ENCODE measurements at places on chromosomes 6 and 20.

GRCh38 chr6:33914645-33915044, 110.8 kb upstream of the MLN start:
- DNase-seq, result no peak

- DNase-seq, result no peak
Observed at GRCh38 chr6:157770946-157771345, 52.1 kb upstream of the SNX9 start.

GRCh38 chr6:17450832-17451231, 57.4 kb downstream of the CAP2 start:
- DNase-seq, result peak; percentile 65

DNA sequence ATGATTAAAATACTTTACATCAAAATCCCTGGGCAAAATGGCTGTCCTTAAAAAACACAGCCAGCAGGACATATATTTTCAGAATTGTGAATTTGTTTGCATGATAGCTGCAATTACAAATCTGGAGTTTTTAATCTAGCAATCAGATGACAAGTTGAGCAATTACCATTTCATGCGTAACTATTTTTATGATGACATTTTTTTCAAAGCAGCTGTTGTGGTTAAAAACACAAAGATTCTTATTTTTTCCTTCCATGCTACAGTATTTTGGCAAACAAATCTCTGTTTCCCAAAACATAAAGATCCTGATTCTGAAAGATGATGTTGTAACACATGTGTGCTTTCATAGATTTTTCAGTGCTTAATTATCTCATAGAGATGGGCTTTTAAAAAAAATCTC, 90.2 kb downstream of the PHACTR1 start:
- DNase-seq, result no peak

- DNase-seq, result no peak
Observed at GRCh38 chr6:149114167-149114566, 203.3 kb upstream of the TAB2 start.

DNA sequence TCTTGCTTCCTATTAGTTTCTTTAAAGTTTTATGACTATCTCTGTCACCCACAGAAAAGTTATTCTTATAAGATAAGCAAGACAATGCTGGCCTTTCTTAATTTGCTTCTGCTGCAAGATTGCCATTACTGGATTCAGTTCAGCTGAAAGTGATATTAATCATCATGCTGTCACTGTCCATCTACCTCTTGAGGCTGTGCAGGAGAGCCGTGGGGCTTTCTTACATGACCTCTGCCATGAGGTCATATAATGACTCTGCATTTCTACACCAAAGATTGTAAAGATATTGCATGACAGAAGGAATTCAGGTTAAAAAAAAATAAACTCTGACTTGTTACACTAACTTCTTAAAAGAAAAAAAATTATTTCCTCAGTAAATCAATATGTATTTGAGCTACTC, 106.9 kb downstream of the TRDN start:
- DNase-seq, result no peak

- DNase-seq, result no peak
Observed at GRCh38 chr20:4973330-4974097, 27.8 kb downstream of the SLC23A2 start.

DNA sequence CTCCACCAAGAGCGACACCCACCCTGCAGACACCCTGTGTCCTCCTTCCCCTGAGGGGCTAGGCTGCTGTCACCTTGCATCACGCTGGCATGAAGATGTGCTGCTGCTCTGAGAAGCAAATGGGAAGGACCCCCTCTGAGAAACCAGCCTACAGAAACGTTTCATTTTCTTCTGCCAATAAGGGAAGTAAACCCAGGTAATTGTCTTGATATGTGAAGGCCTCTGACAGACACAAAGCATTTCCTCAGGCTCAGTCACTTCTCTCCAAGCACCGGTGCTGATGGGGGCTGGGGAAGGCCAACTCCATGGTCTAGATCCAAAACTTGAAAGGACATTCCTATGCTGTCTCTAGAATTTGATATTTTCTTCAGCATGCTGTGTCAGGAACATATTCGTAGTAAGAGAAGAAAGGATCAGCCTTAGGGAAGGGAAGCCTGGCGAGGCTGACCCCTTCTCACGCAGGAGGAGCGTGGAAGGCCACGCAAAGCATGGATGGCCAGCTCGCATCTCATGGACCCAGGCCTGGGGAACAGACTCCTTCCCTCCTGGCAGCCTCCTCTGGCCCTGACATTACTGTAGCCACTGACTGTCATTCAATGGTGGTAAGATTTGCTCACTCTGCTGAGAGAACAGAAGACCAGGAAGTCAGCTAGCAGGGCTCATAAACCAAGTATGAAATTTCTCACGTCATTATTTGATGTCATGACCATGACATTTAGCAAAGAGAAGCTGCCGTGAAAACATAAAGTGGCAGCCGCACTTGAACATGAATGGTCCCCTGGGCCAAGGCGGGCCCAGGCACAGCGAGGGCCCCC, 20.4 kb downstream of the ACSS1 start:
- DNase-seq, result no peak

DNA sequence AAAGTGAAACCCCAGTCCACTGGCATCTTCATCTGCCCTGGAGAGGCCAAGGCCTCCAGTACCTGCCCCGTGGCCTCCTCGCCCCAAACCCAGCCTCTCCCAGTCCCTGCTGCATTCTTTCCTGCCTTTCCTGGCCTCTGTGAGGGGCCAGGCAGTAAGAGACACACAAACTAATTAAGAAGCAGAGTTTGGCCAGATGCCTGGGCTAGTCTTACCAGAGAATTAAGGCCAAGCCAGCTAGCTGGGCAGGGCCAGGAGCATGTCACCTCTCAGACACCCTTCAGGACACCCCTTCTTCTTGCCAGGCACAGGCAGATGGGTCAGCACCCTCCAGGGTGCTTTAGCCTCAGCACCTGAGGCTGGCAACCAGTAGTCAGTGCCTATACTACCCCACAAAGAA, 2.4 kb downstream of the MDGA1 start:
- no peak for DNase-seq

GRCh38 chr6:134821928-134822864, 127.7 kb downstream of the ALDH8A1 start:
- DNase-seq, result no peak

DNA sequence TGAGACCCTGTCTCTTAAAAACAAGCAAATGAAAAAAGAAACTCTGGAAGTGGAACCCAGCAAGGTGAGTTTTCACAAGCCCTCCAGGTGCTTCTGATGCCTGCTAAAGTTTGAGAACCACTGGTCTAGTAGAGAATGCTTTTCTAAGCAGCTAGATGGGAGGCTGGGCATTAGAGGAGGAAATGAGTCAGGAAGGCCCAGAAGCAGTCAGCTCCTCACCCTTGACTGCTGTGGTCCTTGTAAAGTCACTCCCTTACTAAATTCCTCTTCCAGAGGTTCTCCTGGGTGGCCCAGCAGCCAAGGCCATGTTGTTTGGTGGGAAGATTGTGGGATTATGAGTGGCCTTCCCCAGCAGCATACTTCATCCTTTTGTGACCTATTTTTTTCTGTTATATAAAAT, 52.0 kb upstream of the FYN start:
- DNase-seq, result no peak

Measured in NCI-H1105 (cell line).